ENCODE measurements at places on chromosomes 11 and 22. TPM values are rescaled to one million over a fixed set of nuclear protein-coding genes. Genes with fewer than 3 reads are reported as not detected.

MAJIN gene
- not detected for total RNA-seq

SYCE3 gene
- total RNA-seq, result not detected

DUSP8 gene
- total RNA-seq, result 2.4 TPM

DEUP1 gene
- not detected for total RNA-seq

KRTAP5-1 gene
- not detected for total RNA-seq

ELFN2 gene
- total RNA-seq, result 0.08 TPM

MS4A4E gene
- not detected for total RNA-seq

PTPRCAP gene
- total RNA-seq, result 109 TPM

HSPB2 gene
- not detected for total RNA-seq

DNA sequence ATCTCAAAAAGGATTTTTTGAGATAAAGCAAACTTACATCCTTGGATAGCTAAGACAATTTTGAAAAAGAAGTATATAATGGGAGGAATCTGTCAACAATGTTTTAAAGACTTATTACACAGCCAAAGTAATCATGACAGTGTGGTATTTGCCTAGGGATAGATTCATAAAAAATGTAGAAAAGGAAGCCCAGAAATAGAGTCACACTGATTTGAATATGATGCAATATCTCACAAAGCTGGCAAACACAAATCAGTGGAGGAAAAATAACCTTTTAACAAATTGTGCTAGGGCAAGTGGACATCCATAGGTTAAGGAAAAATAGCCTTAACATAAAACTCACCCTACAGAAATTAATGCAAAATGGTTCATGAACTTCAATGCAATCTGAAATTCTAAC, 6.0 kb downstream of the XKR3 start:
- H3K27me3 ChIP-seq, result peaks cover 3% of the 10 kb centered on the region
- no peak overlapping the region for H3K27ac ChIP-seq
- H3K36me3 ChIP-seq, result no peaks in the 10 kb centered on the region

DNA sequence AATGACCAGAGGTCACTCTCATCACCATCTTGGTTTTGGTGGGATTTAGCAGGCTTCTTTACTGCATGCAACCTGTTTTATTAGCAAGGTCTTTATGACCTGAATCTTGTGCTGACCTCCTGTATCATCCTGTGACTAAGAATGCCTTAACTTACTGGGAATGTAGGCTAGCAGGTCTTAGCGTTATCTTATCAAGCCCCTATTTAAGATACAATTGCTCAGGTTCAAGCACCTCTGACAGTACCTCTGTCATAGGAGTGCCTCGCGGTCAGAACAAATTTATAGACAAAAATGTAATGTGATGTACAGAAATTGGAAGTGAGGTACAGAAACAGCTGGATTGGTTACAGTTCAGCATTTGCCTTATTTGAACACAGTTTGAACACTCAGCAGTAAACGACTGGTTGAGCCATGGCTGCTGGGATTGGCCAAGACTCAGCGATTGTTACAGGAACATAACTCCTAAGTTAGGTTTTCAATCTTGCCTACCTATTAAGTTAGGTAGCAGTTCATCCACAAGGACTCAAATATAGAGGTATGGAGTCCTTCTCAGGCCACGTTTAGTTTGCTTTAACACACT, 16.1 kb upstream of the TMEM123 start:
- H3K27me3 ChIP-seq, result peaks cover 2% of the 10 kb centered on the region
- H3K36me3 ChIP-seq, result peaks cover 5% of the 10 kb centered on the region
- peak overlapping the region; percentile 4 for H3K27ac ChIP-seq
- H3K4me1 ChIP-seq, result peaks cover 87% of the 10 kb centered on the region
- H3K4me3 ChIP-seq, result peak overlapping the region; percentile 1

DNA sequence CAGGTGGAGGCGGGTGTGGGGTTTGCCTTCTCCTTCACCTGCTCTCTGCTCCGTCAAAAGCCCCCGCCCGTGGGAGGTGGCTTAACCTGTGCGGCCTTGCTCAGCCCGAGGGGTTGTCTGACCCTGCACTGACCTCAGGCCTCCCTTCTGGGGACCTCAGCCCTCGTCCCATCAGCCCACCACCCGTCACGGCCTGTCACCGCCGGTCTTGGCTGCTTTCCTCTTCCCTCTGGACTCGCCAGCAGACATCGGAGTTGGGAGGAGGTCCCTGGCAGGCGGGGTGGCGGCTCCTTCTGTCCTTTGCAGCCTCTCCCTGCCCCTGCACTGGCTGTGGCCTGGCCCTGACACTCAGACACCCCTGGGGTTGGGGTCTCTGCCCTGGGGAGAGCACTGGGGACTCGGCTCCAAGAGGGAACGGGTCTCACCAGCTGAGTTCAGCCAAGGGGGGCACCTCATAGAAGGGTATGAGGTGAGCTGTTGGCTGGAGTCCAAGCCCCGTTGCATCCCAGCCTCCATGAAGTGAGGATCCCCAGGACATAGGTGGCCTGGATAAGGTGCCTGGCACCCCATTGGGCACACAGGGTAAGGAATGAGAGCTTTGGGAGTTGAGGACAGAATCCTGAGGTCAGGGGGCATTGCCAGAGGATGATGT, 999.6 kb downstream of the BRD1 start:
- no peaks in the 10 kb centered on the region for H3K4me1 ChIP-seq
- no peak overlapping the region for H3K4me3 ChIP-seq
- DNase-seq, result no peak

GRCh38 chr22:27867085-27867952, 51.7 kb downstream of the PITPNB start:
- peak overlapping the region; percentile 15 for H3K4me3 ChIP-seq
- DNase-seq, result no peak
- H3K27ac ChIP-seq, result peak overlapping the region; percentile 86

GRCh38 chr22:38467904-38468442, at the start of gene KDELR3:
KDELR3 (plus strand) TSS chr22:38468096; CDS start chr22:38468234, 138 bp downstream.
- no peaks in the 10 kb centered on the region for H3K36me3 ChIP-seq
- peaks cover 40% of the 10 kb centered on the region for H3K27me3 ChIP-seq
- DNase-seq, result peak; percentile 39
- peak within 1 kb of the TSS; percentile 76 for H3K4me3 ChIP-seq

DNA sequence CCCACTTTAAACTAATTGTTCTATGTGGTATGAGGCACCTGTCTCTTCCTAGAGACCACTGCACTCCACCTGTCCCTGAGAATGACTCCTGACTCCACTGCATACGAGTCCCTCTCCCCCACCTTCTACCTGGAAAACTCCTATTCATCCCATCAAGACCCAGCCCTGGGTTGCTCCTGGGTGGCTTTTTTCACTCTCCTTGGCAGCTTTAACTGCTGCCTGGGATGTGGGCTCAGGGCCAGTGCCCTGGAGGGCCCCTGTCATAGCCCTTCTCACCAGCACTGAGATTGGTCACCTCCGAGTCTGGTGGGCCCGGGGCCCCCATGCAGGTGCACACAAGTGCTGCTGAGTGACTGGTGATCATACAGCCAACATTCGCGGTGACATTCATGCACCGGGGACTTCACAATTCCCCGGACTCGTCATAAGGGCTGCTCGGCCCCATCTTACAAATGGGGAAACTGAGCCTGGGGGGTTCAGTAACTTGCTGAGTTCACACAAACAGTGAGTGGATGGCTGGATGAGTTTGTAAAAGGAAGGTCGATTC, 25.9 kb upstream of the TOLLIP start:
- no peaks in the 10 kb centered on the region for H3K36me3 ChIP-seq
- DNase-seq, result no peak
- peaks cover 13% of the 10 kb centered on the region for H3K27me3 ChIP-seq

DNA sequence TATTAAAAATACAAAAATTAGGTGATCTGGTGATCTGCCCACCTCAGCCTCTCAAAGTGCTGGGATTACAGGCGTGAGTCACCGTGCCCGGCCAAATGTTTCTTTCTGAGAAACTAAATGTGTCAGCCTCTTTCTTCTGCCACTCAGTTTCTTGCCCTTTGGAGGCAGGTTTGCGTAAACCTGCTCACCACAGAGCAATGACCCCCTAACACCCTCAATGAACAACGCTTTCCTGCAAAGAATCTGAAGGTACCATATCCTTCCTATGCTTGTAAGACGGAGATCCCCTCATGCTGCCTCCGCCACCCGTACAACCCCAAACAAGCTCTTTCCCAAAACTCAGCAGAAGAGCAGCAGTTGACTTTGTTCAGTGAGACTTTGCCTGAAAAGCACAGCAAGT, 38.7 kb upstream of the TTLL12 start:
- H3K4me3 ChIP-seq, result no peak overlapping the region
- peaks cover 3% of the 10 kb centered on the region for H3K27me3 ChIP-seq
- no peaks in the 10 kb centered on the region for H3K36me3 ChIP-seq

GRCh38 chr11:102079625-102080024, 30.6 kb upstream of the YAP1 start:
- peaks cover 3% of the 10 kb centered on the region for H3K27me3 ChIP-seq
- H3K4me1 ChIP-seq, result no peaks in the 10 kb centered on the region
- no peak for DNase-seq
- no peak overlapping the region for H3K27ac ChIP-seq
- H3K36me3 ChIP-seq, result no peaks in the 10 kb centered on the region

DNA sequence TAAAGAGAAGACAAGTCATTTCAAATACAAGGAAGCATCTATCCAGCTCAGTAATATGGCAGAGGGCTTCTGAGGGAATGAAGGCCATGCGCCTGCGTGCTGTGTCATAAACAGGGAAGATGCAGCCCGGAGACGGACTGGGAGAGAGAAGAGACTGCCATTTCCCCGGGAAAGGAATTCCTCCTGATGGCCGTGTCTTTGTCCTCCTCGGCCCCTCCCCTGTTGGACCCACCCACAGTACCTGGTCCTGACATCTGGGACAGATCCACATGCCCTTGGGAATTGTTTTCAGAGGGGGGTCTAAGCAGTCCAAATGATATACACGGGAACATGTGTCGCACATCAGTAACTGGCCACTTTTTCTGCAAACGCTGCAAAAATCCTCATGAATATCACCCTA, 15.5 kb downstream of the LARGE2 start:
- H3K4me1 ChIP-seq, result no peaks in the 10 kb centered on the region
- DNase-seq, result no peak
- H3K27ac ChIP-seq, result no peak overlapping the region
- H3K36me3 ChIP-seq, result peaks cover 5% of the 10 kb centered on the region
- no peaks in the 10 kb centered on the region for H3K27me3 ChIP-seq
- H3K4me3 ChIP-seq, result no peak overlapping the region

- no peak for DNase-seq
- no peaks in the 10 kb centered on the region for H3K27me3 ChIP-seq
- peak overlapping the region; percentile 54 for H3K27ac ChIP-seq
- H3K4me3 ChIP-seq, result no peak overlapping the region
- H3K36me3 ChIP-seq, result peaks cover 34% of the 10 kb centered on the region
- H3K4me1 ChIP-seq, result peaks cover 58% of the 10 kb centered on the region
These were observed 26.9 kb downstream of the MRPL16 start for GRCh38 chr11:59783632-59784090.

DNA sequence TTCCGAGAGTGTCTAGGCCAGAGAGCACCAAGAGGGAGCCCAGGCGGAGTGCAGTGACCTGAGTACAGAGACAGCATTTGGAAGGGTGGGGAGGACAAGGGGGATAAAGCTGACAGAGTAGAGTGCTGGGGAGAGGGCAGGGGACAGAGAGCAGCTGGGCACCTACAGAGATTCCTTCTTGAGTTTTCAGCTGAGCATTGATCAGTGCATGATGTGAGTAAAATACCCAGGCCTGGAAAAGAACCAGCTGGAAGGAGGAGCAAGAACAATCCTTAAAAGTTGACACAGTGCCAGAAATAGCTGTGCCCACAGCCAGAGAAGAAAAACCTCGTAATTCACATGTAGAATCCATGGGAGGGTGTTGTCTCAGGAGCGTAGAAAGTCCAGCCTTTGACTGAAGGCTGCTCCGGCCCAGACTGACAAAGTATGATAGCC, 33.9 kb upstream of the PANX2 start:
- H3K4me3 ChIP-seq, result no peak overlapping the region
- no peak for DNase-seq
- no peaks in the 10 kb centered on the region for H3K36me3 ChIP-seq
- peaks cover 18% of the 10 kb centered on the region for H3K27me3 ChIP-seq
- peaks cover 4% of the 10 kb centered on the region for H3K4me1 ChIP-seq
- no peak overlapping the region for H3K27ac ChIP-seq

DNA sequence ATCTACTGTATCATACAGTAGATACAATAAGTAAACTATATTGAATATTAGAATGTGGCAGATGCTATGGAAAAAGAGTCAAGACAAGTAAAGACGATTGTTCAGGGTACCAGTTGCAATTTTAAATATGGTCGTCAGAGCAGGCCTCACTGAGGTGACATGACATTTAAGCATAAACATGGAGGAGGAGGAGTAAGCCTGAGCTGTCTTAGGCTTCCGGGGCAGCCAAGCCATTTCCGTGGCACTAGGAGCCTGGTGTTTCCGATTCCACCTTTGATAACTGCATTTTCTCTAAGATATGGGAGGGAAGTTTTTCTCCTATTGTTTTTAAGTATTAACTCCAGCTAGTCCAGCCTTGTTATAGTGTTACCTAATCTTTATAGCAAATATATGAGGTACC, 14.5 kb downstream of the PIK3IP1 start:
- DNase-seq, result no peak
- H3K36me3 ChIP-seq, result peaks cover 43% of the 10 kb centered on the region
- H3K4me3 ChIP-seq, result no peak overlapping the region
- H3K27ac ChIP-seq, result peak overlapping the region; percentile 87
- no peaks in the 10 kb centered on the region for H3K27me3 ChIP-seq

DNA sequence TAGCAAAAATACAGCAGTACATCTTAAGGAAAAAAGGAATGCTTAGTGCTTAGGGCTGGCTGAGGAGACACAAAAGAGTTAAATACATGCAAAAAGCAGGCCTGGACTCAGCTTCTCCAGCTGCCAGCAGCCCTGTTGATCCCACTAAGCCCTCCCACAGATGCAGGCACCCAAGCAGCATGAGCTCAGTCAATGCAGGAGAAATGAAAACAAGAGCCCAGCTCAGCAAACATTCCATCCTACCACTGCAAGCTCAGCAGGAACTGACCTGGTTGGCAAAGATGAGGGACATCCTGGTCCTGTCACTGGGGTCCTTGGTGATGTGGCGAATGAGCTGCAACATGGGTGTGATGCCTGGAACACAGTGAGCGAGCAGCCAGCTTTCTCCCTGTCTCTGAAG, 5.8 kb downstream of the CYB5R2 start:
- H3K36me3 ChIP-seq, result no peaks in the 10 kb centered on the region
- no peak for DNase-seq
- H3K27ac ChIP-seq, result no peak overlapping the region
- peaks cover 19% of the 10 kb centered on the region for H3K4me1 ChIP-seq
- H3K4me3 ChIP-seq, result no peak overlapping the region
- H3K27me3 ChIP-seq, result peaks cover 5% of the 10 kb centered on the region

DNA sequence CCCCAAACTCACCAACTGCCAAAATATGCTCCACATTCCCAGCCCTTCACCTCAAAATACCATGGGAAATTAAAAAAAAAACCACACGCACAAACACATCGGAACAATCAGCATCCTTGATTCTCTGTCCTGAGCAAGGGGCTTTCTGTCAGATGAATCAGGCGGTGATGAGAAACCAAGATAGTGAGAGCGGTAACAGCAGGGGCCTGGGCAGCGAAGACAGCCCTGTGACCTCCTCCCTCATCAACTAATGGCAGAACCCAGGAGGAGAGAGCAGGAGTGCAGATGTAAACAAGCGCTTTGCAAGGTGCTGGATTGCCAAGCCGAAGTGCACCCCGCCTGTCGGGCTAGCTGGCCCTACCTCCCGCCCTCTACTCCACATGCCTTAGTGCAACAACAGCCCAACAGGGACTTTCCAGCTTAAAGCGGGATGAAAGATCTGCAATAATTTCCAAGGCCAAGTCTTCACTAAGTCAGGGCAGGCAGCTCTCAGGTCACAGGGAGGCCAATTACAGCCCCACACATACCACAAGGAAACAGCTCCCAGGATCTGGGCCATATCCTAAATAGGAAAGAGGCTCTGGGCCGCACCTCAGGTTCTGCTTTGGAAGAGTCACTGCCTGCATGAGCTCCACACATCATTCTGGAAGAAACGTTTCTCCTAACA, 72.2 kb upstream of the BID start:
- no peak for DNase-seq
- H3K36me3 ChIP-seq, result no peaks in the 10 kb centered on the region
